ACHN (cell line): ENCODE measurements at places on chromosomes 2 and 18.

DNA sequence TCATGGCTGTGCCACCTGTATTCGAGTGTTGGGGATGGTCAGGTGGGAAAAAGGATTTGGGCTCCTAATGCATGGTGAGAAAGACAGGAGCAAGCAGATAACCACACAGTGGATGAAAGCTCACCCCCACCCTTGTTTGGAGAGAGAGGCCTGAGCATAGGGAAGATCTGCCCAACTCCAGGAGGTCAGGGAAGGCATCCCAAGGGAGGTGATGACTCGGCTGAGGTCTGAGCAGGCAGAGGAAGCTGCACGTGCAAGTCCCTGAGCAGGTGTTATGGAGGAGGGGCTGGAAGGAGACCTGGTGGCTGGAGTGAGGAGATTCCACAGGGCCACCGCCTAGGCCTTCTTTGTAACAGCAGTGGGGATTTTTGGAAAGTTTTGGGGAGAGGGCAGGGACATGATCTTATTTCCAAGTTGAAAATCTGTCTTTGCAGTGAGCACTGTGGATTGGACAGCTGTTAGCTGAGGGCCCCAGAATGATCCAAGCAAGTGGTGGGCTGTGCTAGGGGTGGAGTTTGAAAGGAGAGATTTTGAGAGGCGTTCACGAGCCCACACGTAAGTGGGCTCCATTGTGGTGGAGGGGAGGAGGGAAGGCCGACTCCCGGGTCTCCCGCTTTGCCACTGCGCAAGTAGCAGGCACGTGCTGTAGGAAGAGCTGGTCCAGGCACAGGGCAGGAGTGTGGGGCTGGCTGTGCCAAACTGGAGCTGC is 228.5 kb downstream of the GLI2 start:
- DNase-seq, result peak; percentile 42

DNA sequence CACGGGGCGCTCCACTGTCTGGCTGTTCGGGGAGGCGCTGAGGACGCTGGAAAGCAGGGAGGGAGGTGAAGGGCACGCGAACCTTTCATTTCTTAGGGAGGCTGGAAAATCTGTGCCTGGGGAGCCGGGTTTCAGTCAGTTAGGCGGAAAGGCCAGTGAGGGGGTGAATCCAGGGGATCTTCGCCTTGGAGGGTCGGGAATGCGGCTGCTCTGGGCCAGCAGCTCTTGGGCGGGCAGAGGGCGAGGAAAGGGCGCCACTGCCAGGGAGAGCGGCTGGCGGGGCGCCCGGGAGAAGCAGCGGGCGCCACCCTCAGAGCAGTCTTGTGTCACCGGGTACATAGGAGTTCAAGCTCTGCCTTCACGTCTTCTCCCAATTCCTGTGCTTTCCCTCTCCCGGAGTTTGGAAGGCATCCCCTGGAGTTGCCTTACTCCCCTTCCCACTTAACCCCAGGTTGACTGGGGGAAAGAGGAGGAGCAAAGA is 1.4 kb downstream of the CCDC85A start:
- DNase-seq, result peak; percentile 15

DNA sequence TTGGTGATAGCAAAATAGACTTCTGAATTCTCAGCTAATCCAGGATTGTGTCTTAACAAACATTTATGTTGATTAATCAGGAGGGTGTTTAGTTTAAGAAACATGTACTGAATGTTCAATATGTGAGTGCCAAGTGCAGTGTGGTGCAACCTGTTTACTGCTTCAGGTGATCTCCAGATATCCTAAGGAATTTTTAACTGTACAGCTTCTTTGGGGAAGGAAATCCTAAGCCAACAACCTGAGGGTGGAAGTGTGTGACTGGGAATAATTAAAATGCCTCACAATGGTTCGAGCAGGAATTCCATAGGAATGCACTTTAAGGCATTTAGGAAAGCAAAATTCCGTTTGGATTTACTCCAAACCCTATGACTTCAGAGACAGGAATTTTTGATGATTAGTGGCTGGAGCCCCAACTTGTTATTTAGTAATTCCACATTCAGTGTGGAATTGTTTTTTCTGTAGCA is 16.4 kb downstream of the CRIM1 start:
- DNase-seq, result peak; percentile 95

DNA sequence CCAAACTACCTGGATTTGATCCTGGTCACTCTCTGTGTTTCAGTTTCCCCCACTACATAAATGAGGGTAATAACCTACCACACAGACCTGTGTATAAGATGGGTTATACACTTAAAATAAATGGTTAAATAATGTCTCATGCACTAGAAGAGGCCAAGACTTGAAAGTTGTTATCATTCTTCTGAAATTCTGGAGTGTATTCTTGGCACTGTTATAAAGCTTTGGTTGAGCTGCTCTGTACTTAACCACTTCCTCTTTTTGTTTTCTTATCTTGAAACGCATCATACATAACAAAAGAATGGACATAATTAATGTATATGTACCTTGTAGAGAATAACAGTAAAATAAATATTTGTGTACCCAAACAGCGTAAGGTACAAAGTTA is 281.0 kb downstream of the AFF3 start:
- no peak for DNase-seq

GRCh38 chr2:192971981-192972380 is 777.2 kb upstream of the TMEFF2 start:
- peak; percentile 59 for DNase-seq

DNA sequence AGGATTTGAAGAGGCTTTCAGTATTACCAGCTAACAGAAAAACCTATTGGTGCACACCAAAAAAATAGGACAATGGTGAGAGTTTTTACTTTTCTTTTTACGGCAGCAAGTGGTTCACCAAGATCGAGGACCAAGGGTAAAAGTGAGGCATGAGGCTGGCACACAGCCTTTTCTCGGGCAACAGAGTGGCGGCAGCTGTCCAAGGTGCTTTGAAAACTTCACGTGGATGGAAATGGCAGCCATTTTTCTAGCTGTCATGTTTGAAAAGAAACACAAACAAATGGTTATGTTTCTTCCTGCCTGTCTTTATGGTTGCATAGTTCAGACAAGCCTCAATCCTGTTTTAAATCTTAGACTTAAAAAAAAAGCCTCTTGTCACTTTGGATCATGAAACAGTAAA is 812.5 kb upstream of the CHAC2 start:
- DNase-seq, result no peak

DNA sequence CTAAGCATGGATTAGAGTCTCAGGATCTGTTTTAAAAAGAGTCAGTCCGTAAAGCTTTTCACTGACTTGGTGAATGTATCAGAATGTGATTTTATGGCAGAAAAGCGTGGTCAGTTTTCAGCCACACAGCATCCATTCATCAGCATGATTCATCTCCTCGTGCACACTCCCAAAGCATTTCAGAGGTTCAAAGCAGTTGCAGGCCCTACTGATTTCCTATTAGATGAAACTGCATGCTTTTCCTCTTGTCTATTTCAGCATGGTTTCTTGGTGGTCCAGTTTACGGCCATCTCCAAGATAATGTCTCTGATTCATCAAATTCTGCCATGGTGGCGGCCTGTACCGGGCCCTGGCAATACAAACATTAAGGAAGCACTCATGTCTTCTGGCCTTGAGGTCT is 4.8 kb upstream of the PARD6G start:
- no peak for DNase-seq

DNA sequence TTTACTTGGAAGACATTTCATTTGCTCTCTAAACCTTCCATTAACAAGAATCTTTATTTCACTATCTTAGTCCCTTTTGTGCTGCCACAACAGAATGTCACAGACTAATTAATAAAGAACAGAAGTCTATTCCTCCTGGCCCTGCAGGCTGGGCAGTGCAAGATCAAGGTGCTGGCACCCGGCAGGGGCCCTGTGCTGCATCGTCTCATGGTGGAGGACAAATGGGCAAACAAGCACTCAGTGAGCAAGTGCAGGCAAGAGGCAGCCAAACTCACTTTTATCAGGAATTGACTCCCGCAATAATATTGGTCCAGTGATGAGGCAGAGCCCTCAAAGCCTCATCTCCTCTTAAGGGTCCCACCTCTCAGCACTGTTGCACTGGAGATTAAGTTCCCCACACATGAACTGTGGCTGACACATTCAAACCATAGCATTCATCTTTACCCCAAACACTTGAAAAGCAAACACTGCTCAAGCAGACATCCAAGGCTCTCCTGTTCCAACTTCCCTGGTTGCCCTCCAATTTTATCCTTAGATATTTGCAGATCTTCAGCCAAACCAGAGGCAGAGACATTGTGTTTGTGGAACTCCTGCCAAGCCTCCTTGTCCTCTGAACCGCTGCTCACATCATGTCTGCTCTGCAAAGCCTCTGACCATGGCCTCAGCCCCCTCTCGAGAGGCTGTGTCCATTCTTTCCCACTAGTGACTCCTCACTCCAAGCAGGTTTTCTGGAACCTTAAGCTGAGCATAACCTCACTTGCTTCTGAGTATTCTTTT is 404.4 kb upstream of the SOX11 start:
- no peak for DNase-seq
